ENCODE measurements at places on chromosomes 16 and 17.

- DNase-seq: peak; percentile 43
These were observed 157.6 kb downstream of the RAB11FIP4 start for GRCh38 chr17:31549121-31549524.

GRCh38 chr16:73000020-73000906 lies 47.7 kb downstream of the ZFHX3 start:
- DNase-seq: peak; percentile 40

DNA sequence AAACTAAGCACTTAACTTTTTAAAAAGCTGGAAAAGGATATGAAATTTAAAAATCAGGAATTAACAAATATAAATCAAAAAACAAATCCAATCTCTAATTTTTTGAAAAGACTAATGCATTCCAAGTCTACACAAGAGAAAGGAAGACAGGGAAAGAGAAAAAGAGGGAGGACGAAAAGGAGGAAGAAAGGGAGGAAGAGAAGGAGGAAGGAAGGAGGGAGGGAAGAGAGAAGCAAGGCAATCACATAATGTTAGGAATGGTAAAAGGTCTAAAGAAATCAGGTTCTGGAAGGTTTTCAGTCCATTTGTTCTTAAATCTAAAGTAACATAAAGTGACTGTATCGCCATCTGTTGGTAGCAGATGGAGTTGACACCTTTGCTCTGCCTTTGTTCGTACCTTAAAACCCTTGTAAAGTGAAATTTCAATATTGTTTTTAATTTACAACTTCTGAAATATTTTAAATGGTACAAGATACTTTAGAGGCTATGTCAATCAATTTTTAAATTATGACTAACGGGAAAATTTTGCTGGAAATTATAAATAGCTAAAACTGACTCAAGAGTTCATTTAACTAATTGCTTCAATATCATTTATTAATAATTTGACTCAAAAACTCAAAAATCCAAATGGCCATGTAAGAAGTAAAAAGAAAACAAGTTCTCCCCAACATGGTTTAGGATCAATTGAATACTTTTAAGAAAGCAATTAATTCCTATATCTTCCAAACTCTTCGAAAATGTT lies 20.4 kb upstream of the CDYL2 start:
- DNase-seq: peak; percentile 68

- DNase-seq: no peak
These were observed 47.0 kb downstream of the COTL1 start for GRCh38 chr16:84570739-84571403.

DNA sequence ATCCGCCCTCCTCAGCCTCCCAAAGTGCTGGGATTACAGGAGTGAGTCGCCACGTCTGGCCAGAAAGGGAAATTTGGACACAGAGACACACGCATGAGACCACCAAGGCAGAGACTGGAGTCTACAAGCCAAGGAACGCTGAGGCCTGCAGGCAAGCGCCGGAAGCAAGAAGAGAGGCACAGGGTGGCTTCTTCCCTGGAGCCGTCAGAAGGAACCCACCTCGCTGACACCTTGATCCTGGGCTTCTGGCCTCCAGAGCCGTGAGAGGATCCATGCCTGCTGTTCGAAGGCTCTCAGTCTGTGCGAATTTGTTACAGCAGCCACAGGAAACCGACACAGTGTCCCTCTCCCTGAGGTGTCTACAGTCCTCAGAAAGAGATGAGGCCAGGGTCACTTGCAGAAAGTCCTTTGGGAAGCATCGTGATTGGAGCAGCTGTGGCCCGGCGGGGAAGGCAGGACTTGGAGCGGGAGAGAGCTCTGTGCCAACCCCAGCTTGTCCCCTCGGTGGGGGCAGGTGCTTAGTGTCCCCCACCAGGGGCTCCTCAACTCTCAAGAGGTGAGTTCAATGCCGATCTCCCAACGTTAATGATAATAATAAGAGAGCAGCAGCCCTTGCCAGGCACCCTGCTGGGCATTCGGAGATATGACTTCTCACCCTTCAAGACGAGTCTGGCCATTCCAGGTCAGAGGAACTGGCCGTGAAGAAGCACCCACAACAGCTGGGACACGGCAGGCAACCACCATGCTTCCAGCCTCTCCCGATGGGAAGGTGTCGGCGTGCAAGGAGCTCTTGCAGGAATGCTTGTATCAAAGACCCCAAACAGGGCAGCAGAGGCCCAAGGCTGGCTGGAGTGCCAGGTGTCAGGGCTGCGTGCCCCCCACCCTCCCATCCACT lies 68.4 kb upstream of the TNRC6C start:
- DNase-seq: no peak

- no peak for DNase-seq
These were observed 71.3 kb downstream of the IL21R start for GRCh38 chr16:27473101-27473900.

- no peak for DNase-seq
These were observed 2.2 kb downstream of the APPBP2 start for GRCh38 chr17:60523822-60524221.
